ENCODE measurements at places on chromosomes 5 and 9.

DNA sequence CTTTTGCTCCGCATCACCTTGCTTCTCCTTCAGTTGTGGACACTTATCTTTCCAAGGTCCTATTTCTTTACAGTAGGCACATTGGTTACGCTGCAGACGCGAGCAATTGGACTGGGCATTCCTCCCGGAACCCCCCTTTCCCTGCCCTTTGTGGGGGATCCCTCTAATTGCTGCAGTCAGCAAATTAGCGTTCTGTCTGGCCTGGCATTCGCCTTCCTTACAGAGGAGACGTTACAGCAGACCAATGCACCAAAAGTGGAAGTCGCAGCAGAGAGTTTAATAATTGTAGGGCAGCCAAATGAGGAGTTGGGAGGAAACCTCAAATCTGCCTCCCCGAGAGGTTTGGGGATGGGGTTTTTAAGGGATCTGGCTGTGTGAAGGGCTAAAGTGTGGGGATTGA lies 5.3 kb upstream of the ZNF354C start:
- DNase-seq, result no peak

GRCh38 chr5:154356020-154356655 lies 89.7 kb upstream of the SAP30L start:
- no peak for DNase-seq

GRCh38 chr9:88396836-88397577 lies 8.8 kb downstream of the SPIN1 start:
- DNase-seq, result no peak

- no peak for DNase-seq
Measured at GRCh38 chr9:115098226-115098965, 19.6 kb downstream of the TNC start.

GRCh38 chr5:5014586-5015235 lies 125.4 kb upstream of the ADAMTS16 start:
- no peak for DNase-seq

GRCh38 chr9:29730163-29730562 lies 2156.9 kb upstream of the C9orf72 start:
- no peak for DNase-seq
